Aorta (tissue), 5 donors: ENCODE measurements at places on chromosomes 3 and 15. TPM values are rescaled to one million over a fixed set of nuclear protein-coding genes. Genes with fewer than 3 reads are reported as not detected.

DNA sequence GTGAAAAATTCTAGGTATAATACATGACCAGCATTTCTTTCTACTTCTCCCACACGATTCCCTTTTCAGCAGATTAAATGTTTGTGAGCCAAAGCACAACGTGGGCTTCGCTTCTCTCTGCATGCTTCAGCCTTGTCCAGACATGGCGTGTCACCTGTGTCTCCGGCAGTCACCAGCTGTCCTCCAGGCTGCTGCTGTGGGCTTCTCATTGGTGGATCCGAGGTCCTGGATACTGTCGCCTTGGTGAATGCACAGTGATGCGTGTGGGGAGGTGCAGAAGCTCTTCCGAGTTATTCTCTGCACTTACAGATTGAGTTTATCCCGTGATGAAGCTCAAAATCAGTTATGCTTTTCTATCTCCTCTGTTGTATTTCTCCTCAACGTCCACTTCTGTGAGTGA is 23.0 kb upstream of the GOLGA8J start:
- no peak for DNase-seq

The FOXL2NB gene
- total RNA-seq: not detected

- no peak for DNase-seq
Observed at GRCh38 chr3:157353652-157354051, 83.0 kb upstream of the PTX3 start.

The SI gene
- not detected for total RNA-seq

DNA sequence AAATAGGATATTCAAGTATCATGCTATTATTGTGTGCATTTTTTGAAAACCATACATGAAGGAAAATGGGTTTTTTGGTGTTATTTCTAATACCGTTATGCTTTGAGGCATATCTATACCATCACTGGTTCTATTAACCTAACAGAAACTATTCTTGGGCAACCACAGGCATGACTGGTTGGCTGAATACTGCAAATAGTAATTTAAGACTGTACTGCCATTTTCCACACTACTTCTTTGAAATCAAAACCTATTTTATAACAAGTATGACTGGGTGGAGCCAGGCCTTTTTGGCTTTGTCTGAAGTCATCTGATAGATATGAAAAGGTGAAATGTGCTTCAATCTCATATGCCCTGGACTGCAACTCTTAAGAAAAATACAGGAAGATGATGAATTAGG is 115.1 kb downstream of the ULK4 start:
- no peak for DNase-seq

The IQCF6 gene
- not detected for total RNA-seq

GRCh38 chr3:167913219-167913835 is 177.8 kb downstream of the SERPINI1 start:
- no peak for DNase-seq

- DNase-seq: no peak
Observed at GRCh38 chr15:80180468-80180867, 27.7 kb downstream of the FAH start.

The MKRN3 gene
- 1.6 TPM for total RNA-seq

GRCh38 chr15:41891226-41891625 is 2.6 kb downstream of the SPTBN5 start:
- no peak for DNase-seq

The TEX9 gene
- total RNA-seq: 3.9 TPM

GRCh38 chr3:53845103-53845880 is 927 bp downstream of the CHDH start:
- DNase-seq: peak; percentile 70

- no peak for DNase-seq
Observed at GRCh38 chr3:115652738-115653137, 29.4 kb downstream of the GAP43 start.

- no peak for DNase-seq
Observed at GRCh38 chr15:64942356-64942755, 30.7 kb downstream of the ANKDD1A start.

The HEG1 gene
- total RNA-seq: 99.3 TPM

DNA sequence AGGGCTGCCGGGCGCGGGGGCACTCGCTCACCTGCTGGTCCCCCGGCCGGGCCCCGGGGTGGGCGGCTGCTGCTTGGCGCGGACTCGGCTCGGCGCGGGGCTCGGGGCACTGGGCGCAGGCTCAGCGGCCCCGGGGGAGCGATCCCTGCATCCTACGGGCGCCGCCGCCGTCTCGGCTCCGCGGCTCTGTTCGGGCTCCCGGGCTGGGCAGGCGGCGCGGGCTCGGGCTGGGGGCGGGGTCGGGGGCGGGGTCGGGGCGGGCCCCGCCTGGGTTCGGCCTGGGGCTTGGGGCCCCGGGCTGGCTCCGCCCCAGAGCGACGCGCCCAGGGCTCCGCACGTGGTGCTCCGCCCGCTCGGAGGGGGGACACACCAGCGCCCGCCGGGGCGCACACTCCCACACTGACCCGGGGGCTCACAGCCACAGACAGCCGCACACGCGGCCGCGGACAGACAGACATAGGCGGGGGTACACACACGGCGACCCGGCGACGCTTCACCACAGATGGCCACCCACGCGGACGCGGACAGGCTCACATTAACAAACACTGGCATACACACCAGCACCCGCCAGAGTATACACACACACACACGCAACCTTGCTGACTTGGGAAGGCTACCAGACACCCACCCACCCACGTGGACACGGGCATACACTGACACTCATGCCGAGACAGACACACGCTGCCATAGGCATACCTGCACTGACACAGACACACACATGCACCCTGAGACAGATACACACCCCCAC is at the start of gene SCN5A:
Gene SCN5A (minus strand): TSS at position 188 of the 748 bp plus-strand sequence. CDS start 16,380 bp downstream, outside the sequence.
- DNase-seq: peak; percentile 80

The DUOXA2 gene
- not detected for total RNA-seq

GRCh38 chr3:9582332-9582731 is 28.7 kb upstream of the LHFPL4 start:
- no peak for DNase-seq

DNA sequence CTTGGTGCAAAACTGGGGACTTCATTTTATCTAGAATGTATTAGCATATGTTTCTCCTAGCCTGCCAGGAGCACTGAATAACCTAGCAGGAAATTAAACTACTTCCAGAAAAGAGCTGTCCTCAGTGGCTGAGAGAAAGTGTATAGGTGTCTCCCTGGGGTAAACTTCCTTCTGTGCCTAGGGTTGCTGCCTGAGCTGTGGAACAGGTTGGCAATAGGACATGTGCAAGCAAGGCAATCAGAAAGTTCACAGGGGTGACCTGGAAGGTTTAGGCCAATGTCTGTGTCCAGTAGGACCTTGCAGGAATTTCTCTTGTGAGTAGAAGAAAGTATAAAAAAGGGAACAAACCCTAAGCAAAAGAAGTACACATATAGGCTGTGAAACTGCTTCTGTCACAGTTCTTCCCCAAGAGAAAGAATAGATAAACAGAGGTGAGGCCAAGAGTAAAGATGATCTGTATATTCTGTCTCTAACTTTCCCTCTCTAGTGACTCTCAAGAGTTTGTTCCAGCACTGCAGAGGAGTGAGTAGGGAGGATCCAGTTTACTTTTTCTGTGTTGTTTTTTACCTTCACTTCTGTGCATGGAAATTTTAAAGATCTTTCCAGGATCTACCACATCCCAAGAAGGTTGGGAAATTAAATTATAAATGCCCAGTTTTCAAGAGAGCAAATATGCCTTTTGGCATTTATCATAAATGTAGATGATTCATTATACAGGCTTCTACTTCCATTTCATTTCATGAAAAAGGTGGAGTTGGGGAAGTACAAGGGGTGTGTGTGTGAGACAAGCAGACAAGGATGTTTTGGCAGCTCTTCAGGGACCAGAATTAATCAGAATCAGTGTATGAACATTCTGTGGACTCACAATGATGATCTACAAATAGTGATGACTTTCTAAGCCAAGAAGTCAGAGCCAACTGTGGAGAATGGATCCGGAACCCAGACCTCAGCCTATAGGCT is 155.2 kb downstream of the RBPMS2 start:
- no peak for DNase-seq

DNA sequence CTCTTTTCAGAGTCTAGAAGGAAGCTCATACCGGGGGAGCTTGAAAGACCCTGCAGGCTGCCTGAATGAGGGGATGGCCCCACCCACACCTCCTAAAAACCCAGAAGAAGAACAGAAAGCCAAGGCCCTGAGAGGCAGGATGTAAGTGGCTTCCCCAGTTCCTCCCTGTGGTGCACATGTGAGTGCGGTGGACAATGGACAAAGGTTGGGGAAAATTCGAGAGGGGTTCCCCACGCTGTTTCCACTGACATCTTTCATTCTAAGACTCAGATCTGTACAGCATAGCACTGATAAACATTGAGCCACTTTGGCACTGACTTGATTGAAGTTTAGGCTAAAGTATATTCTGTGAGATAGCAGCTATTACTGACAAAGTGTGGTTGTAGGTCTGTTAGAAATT is 79.5 kb upstream of the UMPS start:
- DNase-seq: no peak

The EPHA6 gene
- total RNA-seq: 2.8 TPM
